ENCODE measurements at places on chromosomes 3 and 15.

GRCh38 chr3:12644331-12644937, 19.5 kb downstream of the RAF1 start:
- peak; percentile 53 for DNase-seq

GRCh38 chr3:57673156-57673555, 19.7 kb downstream of the DENND6A start:
- DNase-seq = no peak

DNA sequence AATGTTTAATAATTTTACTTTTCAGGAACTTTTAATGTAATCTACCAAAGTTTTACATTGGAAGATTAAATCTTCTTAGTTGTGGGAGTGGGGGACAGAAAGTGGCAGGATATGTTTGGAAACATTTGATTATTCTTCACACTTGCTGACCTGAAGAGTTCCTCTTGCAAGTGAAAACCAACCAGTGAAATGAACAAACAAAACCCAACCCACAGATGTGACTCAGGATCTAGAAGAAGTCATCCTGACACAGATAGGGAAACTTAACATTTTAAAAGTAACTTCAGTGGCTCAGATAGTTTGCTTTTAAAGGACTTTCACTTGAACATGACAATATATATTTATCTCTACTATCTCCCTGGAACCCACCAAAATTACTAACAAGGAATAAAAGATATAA, 55.4 kb downstream of the ASTE1 start:
- no peak for DNase-seq

GRCh38 chr15:64166102-64166890, 3.5 kb upstream of the PPIB start:
- no peak for DNase-seq

DNA sequence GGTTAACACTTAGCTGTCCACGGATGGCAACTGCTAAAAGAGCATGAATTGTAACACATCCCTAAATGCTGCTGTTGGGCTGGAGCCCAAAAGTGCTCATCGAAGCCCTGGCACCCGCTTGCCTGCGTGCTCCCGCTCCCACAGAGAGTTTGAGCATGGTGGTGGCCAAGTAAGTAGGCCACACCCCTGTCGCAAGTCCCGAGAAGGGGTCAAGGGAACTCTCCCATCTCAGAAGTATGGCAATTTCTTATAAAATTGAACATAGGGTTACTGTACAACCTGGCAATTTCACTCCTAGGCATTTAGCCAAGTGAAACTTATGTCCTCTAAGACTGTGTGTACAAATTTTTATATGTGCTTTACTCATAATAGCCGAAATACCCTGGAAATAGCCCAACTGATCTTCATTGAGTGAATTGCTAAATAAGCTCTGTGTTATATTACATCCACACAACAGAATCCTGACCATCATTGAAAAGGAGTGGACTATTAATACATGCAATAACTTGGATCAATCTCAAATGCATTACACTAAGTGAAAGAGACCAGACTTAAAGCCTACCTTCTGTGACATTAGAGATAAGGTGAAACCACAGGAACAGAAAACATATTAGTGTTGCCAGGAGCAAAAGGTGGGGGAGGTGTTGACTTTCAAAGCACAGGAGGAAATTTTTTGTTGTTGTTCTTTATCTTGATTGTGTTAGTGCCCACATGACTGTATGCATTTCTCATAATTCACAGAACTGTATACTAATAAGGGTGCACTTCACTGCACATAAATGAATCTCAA, 1.5 kb upstream of the GCSAM start:
- no peak for DNase-seq

DNA sequence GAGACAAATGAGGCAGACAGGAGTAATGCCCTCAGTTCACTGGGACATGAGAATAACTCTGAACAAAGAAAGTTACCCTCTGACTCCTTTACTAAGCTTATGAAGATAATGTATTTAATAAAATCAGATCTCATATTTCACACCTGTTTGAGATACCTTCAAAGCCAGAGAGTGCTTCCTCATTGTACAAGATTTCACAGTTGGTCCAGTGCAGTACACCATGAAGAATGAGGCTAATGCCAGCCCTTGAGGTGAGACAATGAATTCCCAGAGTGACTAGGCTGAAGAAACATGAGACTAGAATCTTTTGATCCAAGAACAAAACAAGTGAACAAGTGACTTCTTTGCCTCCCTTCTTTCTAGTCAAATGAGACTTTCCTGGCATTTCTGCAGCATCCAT, 1133.8 kb downstream of the TUSC7 start:
- no peak for DNase-seq

Measured in AG08396 (cell line).